ENCODE measurements at places on chromosomes 3 and 15. TPM values are rescaled to one million over a fixed set of nuclear protein-coding genes. Genes with fewer than 3 reads are reported as not detected.

GOLGA6L10 gene
- 0.55 TPM for total RNA-seq

C15orf61 gene
- total RNA-seq, result 10.3 TPM

TNFAIP8L3 gene
- total RNA-seq, result 2.2 TPM

HACD3 gene
- total RNA-seq, result 10.8 TPM

PP2D1 gene
- total RNA-seq, result not detected
